T-helper 2 cell (primary cell): ENCODE measurements at places on chromosomes 5 and 9.

DNA sequence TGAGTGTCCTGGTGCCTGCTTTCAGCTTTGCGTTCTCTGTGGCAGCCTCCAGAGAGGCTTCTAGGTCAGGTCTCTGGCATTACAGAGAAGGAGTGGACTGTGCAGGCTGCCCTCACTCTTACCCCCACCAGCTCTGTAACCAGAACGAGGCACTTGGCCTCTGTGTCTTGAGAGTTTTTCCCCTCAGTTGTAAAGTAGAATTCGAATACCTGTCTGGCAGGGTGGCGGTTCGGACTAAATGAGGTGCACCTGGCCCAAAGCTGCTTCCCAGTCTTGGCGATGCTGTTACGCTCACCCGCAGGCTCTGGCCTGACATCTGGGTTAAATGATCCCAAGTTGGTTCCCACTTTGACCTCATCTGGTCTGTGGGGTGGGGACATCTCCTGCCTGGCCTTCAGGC lies 40.1 kb downstream of the FAM78A start:
- no peak for DNase-seq

- DNase-seq = no peak
Measured at GRCh38 chr9:117974108-117974507, 269.9 kb downstream of the TLR4 start.

DNA sequence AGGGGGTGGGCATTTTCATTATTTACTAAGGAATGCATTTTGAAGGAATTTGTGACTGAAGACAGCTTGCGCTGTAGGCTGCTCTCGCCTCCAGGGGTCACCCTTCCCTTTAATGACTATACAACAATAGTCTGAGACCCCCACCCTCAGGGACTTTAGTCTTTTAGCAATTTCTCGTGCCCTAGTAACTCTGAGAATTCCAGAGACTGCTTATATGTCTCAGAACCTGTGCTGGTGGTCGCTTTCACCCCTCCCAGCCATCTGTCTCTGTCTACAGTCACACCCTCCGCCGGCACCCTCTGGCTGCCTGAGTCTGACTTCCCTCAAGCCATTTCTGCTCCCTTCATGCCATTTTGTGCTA lies 671.4 kb downstream of the NR2F1-AS1 start:
- no peak for DNase-seq

DNA sequence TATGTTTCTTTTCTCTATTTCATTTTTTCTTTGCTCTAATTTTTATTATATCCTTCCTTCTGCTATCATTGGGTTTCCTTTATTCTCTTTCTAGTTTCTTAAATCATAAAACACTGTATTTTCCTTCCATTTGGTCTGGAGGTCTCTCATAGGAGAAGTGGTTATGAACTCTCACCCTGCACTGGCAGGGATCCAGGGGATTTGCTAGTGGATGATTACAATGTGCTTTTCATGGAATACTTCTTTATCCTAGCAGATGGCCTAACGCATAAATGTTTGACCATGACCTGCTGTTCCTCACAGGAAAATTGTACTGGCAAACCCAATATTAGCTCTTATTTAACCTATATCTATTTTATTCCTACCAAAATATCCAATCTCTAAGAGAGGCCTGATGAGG lies 31.5 kb upstream of the SGCD start:
- no peak for DNase-seq

DNA sequence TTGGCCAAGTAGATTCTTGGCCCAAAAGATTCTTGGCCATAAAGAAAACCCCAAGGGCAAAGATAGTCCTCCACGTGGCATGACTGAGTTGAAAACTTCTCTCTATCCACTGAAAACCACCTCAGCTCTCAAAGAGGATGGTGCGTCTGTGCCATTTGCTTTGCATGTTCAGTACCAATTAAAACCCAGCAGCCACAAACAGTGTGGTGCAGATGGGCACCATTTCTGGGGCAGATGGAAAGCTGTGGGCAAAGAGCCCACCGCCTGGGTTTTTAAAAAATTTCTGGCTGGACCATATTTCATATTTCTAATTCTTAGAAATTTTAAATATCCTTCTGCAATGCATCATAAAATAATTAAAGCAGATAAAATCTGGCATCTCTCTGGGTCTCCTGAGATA lies 84.5 kb upstream of the PUM3 start:
- DNase-seq = no peak

DNA sequence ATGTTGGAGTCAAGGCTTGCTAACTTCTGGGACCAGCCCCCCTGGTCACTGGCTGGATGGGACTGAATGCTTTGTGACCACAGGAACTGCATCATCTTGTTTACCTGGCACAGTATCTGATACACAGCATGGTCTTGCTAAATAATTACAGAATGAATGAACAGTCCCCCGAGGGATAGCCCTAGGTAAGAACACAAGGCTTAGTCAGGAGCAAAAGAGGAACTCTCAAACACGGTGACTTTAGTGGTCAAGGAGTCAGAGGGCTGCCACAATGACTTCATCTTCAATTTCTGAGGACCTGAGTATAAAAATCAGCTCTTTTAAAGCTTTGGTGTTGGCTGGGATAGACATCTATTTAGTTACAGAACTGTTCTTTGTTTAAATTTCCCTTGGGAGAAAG lies 15.1 kb upstream of the CXCL14 start:
- no peak for DNase-seq

DNA sequence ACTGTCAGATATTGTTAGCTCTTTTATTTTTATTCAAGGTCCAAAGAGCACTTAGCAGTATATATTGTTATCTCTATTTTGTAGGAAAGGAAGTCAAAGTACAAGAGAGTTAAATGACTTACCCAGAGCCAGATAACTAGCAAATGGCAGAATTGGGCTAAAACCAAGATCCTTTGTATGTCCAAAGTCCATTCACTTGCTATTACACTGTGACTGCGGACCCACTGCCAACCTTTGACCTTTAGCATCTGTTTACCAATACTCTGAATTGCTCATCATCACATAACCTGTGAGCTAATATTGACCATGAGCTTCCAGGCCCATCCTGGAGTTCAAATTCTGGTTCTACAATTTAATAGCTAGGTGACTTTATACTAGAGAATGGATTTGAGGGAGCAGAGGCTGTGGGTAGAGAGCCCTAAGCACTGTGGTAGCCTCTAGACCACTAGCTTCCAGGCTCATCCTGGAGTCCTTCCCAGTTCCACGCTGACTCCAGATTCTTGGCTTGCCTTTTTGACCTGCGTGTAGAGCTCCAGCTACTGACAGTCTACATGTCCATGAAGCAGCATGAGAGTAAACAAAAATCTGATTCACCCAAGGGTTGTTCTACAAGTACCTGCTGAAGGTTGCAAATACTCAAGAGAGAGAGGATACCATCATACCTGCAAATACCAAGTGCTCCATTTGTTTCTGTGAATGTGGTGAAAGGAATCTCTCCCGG lies 424.0 kb downstream of the SH3GL2 start:
- no peak for DNase-seq

DNA sequence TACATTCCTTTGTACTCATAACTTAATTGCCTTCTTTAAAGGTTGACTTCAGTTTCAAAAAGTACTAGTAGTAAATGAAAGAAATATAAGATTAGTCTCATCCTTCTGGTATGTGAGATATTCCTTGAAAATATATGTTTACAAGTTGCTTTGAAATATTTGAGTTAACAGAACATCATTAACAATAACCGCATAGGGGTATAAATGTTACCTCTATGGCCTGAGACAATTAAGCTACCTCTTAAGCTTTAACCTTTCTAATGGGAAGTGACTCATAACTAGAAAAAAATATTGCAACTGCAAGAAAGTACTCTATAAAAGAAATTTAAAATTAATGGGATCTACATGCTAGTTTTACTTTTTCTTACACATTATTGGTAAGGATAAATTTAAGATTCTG lies 399.0 kb downstream of the CDH10 start:
- no peak for DNase-seq

- no peak for DNase-seq
Measured at GRCh38 chr5:53256746-53257145, 147.2 kb upstream of the MOCS2 start.

DNA sequence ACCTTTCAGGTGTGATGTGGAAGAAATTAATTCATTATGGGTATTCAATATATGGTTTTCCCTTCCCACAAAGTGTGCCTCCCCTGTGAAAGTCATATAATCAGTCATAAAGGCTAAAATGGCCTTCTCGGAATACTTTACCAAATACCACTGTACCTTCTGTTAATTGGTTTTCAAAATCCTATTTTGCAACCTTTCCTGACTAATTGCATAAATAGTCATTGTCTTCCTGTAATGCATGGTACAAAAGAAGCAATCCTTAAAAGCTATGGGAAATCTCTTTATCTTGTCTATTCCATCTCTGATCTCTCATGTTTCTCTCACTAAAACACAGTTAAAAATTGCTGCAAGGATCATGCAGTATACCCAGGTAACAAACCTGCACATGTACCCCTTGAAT lies 44.3 kb upstream of the UGCG start:
- DNase-seq = no peak

DNA sequence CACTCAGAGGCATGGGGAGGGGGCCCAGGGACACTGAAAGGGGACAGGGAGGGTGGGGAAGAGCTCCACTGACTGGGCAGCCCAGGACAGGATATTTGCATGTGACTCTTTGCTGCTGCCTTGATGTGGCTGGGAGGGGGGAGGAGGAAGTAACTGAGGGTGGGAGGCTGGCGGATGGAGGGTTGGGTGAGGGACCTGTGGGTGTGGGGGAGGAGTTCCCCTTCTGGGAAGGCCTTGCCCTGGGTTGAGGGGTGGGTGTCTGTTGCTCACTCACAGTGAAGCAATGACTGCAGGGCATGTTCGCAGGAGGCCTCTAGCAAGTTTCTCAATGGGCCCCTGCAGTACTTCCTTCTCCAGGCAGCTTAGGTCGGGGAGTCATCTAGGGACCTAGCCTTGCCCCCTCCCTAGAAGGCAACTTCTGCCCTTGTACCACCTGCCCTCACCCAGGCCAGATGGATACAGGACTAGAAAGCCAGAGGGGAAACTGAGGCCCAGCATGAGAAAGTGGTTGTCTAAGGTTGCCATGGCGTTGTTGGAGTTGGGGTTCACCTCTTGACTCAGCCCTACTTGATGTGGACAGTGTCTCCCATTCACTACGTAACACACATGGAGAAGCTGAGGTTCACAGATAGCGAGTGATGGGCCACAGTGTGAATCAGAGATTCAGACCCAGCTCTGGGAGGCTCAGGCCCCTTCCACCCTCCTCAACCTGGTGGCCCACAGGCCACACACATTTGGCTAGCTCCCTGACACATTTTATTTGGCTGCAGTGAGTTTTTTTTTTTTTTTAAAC lies 3.0 kb downstream of the GRK6 start:
- DNase-seq = peak; percentile 43

DNA sequence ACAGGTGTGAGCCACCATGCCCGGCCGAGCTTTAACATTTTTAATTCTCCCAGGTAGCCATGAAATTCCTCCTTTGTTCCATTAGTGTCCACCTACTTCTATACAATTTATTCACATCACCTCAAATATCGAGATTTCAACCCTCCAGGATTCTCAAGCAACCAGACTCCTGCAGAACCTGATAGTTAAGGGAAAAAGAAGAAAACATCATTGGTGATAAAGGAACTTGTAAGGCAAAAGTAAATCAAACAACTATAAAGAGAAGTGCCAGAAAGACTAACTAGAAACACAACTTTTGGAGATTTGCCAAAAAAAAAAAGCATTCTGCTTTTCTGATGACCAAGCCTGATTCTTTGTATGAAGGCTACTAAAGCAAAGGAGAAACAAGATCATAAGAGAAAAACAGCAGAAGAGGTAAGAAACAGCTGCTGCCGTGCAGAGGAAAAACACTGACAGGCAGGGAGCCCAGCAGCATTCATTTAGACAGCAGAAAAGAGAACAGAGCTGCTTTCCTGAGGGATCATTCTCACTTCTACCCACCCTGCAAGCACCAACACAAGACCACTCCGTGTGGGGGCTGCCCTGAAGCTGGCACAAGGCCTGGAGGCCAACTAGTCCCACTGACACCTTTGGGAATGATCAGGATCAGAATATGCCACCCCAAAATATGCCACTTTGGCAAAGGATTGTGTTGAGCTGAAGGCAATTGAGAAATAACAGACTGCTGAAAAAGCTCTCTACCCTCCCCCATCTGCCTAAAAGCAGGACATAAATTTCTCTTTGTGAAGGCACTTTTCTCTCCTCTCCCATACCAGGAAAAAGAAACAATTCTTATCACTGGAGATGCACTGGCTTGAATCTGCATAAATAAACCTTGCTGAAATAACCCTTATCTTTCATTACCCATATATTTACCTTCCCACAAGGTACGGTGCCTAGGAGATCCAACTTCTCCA lies 75.1 kb downstream of the ALDH7A1 start:
- no peak for DNase-seq
